Psoas muscle (tissue), 8 donors: ENCODE measurements at places on chromosomes 1 and 21. TPM values are rescaled to one million over a fixed set of nuclear protein-coding genes. Genes with fewer than 3 reads are reported as not detected.
A peak's percentile ranks its signal among the peaks of the same experiment; 100 is the strongest.

The NECTIN4 gene
- not detected for total RNA-seq

The AJAP1 gene
- 0.07 TPM for total RNA-seq

The KDM5B gene
- total RNA-seq = 13.9 TPM

The RPE65 gene
- total RNA-seq = not detected

GRCh38 chr1:14616632-14617396 lies 18.3 kb downstream of the KAZN start:
- no peak for DNase-seq
- no peak overlapping the region for H3K27ac ChIP-seq
- no peaks in the 10 kb centered on the region for H3K36me3 ChIP-seq
- H3K4me3 ChIP-seq = no peak overlapping the region
- peaks cover 3% of the 10 kb centered on the region for H3K27me3 ChIP-seq
- H3K4me1 ChIP-seq = no peaks in the 10 kb centered on the region

- no peaks in the 10 kb centered on the region for H3K36me3 ChIP-seq
- DNase-seq = no peak
- H3K27me3 ChIP-seq = no peaks in the 10 kb centered on the region
- no peaks in the 10 kb centered on the region for H3K4me1 ChIP-seq
- no peak overlapping the region for H3K4me3 ChIP-seq
Observed at GRCh38 chr1:157775101-157775870, 1.6 kb downstream of the FCRL2 start.

DNA sequence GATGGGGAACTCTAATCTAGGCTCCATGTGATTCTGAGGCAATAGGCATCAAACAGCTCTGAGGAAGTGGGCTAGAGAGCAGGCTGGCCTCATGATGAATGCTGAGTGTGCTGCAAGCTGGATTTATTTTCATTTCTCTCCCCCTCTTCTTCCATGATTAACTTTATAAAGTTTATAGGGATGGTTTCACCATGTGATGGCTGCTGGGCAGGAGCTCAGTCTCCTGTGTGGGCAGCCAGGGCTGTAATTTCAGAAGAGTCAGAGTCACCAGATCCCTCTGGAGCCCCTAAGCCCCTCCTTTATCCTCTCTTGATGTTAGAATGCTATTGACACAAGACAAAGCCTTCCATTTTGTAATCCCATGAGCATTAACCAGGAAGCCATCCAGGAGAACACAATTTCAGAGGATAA lies 143.6 kb downstream of the CNIH3 start:
- H3K27ac ChIP-seq = no peak overlapping the region
- no peak for DNase-seq
- H3K27me3 ChIP-seq = no peaks in the 10 kb centered on the region
- no peaks in the 10 kb centered on the region for H3K4me1 ChIP-seq
- no peak overlapping the region for H3K4me3 ChIP-seq
- H3K36me3 ChIP-seq = no peaks in the 10 kb centered on the region

DNA sequence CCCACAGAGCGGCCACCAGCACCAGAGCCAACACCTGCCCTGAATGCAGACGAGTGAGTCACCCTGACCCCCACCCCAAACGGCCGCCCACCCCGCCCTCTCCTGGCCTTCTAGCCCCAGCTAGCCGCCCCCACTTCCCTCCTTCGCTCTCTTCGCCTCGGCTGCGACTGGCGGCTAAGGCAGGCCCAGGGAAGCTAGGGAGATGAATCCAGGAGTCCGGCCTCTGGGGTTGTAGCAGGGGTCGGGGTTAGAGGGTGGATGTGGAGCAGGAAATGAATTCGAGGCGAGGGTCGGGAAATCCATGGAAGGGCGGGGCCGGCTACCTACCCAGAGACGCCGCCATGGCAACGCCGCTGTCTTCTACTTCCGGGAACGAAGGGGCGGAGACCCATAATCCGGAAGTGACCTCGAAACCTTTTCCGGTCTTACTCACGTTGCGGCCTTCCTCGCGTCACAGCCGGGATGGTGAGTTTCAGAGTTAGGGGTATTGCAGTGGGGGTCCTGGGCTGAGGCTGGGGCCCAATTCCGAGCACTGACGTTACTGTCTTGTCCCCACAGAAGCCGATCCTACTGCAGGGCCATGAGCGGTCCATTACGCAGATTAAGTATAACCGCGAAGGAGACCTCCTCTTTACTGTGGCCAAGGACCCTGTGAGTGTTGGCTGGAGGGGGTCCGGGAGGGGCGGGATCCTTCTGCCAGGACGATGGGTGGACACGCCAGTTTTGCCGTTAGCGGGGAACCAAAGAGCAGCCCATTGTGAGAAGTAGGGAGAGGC lies at the start of the genes EIF3I and TMEM234:
EIF3I (plus strand) TSS at position 428 of the 776 bp plus-strand sequence; CDS start at position 463, 35 bp downstream.
TMEM234 (minus strand) TSS at position 374 of the 776 bp plus-strand sequence; CDS start at position 343, 31 bp downstream.
- H3K4me1 ChIP-seq = peaks cover 25% of the 10 kb centered on the region
- H3K27me3 ChIP-seq = no peaks in the 10 kb centered on the region
- peak; percentile 95 for DNase-seq
- peaks cover 67% of the 10 kb centered on the region for H3K36me3 ChIP-seq
- H3K27ac ChIP-seq = peak within 1 kb of the TSS; percentile 96
